ENCODE measurements at places on chromosomes 4 and X.

DNA sequence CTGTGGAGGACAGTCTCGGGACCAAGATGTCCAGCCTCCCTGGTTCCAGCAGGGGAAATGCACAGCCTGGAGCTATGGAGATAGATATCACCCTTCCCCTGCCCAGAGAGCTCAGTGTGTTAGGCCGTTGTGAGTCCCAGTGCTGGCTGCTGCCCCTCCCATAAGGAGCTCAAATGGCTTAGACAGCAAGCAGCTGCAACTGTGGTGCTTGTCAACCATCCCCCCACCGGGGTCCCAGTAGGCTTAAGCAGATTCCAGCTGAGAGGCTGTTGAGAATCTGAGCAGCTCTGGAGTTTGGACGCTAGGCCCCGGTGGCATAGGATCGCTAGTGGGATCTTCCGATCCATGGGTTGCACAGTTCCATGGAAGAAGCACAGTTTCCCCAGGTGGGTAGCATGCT, 181.8 kb upstream of the POF1B start:
- no peak for DNase-seq
- no peak overlapping the region for H3K27ac ChIP-seq
- H3K4me1 ChIP-seq, result no peaks in the 10 kb centered on the region
- H3K4me3 ChIP-seq, result no peak overlapping the region

- H3K27me3 ChIP-seq, result no peaks in the 10 kb centered on the region
- H3K4me1 ChIP-seq, result no peaks in the 10 kb centered on the region
- no peak overlapping the region for H3K27ac ChIP-seq
- H3K36me3 ChIP-seq, result no peaks in the 10 kb centered on the region
- DNase-seq, result no peak
- no peak overlapping the region for H3K4me3 ChIP-seq
These were observed 182.0 kb downstream of the ANKRD50 start for GRCh38 chr4:124530464-124531077.

GRCh38 chr4:81666491-81666890, 194.8 kb upstream of the RASGEF1B start:
- DNase-seq, result no peak
- no peaks in the 10 kb centered on the region for H3K27me3 ChIP-seq
- no peaks in the 10 kb centered on the region for H3K4me1 ChIP-seq
- H3K27ac ChIP-seq, result no peak overlapping the region
- H3K36me3 ChIP-seq, result no peaks in the 10 kb centered on the region

DNA sequence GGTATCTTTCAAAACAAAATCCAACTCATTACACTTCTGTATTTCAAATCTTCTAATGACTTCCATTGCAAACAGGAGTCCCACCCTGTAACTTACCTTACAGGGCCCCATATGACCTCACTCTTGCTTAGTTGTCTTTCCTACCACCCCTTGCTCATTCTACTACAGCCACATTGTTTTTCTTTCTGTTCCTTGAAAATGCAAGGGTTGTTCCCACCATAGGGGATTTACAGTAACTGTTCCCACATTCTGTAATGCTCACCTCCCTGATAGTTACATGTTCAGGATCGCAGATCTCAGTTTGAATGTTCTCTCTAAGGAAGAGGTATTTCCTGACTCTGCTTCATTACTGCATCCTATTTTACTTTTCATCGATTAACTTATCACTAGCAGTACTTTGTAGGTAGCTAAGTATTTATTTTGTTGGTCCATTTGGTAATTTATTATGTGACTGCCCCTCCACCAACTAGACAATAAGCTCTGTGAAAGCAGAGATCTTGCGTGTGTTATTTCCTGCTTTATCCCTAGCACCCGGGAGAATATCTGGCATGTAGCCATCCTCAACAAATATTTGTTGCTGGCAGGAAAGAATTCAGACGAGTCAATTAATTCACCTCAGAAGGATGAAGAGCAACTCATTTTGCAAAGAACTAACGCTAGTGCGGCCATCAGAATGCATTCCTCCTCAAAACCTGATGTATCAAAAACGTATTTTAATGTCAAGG, 21.4 kb downstream of the MAOB start:
- H3K27me3 ChIP-seq, result no peaks in the 10 kb centered on the region
- no peaks in the 10 kb centered on the region for H3K4me1 ChIP-seq
- no peaks in the 10 kb centered on the region for H3K36me3 ChIP-seq
- no peak overlapping the region for H3K4me3 ChIP-seq
- no peak for DNase-seq
- no peak overlapping the region for H3K27ac ChIP-seq

DNA sequence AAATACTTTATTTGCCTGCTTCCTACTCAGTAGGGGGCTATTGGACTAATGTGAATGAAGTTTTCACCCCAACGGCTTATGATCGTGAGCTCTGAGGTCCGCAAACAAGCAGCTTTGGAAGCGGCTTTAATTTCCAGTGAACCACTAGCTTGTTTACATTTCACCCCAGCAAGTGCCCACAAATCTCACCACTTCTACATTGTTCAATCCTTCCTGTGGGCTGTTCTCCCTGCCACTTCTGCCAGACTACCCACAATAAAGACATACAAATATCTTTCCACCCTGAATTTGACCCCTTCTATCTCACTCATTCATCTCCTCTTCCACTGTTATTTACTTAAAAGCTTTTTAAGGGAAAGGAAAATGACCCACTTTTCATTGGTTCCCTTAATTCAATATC, 98.0 kb downstream of the CDS1 start:
- H3K4me1 ChIP-seq, result no peaks in the 10 kb centered on the region
- H3K36me3 ChIP-seq, result no peaks in the 10 kb centered on the region
- H3K4me3 ChIP-seq, result no peak overlapping the region
- no peak for DNase-seq
- H3K27me3 ChIP-seq, result no peaks in the 10 kb centered on the region

DNA sequence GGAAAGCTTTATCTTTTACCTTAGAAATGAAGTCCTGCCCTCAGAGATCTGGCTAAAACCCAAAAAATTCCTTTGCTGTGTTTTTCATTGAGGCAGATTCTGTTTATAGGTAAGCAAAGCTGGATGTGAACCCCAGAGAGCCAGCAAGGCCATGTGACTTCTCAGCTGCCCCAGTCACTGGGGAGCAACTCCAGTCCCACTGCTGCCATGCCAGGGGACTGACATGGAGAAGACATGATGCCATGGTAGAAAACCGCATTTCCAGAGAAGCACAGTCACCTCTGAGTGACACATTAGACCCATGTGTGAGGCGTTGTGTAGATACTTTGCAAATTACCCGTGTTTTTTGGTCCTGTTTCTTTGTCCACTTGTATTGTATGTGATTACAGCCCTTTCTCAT, 45.4 kb downstream of the PTTG2 start:
- H3K4me1 ChIP-seq, result no peaks in the 10 kb centered on the region
- H3K36me3 ChIP-seq, result no peaks in the 10 kb centered on the region

DNA sequence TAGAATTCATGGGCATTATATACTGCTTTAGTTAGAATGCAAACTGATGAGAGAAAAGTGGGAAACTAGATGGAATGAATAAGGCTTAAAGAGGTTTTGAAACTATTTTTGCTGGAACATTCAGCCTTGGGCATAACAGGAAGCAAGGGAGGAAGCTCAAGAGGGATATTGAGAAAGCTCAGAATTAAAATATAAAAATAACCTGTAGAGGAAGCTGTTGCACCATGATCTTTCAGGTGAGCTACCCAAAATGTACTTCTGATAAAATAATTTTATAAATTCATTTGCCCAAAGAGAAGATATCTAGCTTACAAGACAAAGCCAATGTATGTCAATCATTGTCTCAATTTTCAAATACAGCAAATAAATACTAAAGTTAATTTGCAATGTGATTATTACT, 11.3 kb downstream of the GC start:
- H3K27me3 ChIP-seq, result no peaks in the 10 kb centered on the region
- H3K36me3 ChIP-seq, result no peaks in the 10 kb centered on the region
- H3K27ac ChIP-seq, result no peak overlapping the region

GRCh38 chrX:10167573-10167972, 10.8 kb downstream of the CLCN4 start:
- H3K4me1 ChIP-seq, result no peaks in the 10 kb centered on the region
- H3K27ac ChIP-seq, result no peak overlapping the region
- H3K27me3 ChIP-seq, result no peaks in the 10 kb centered on the region
- no peak overlapping the region for H3K4me3 ChIP-seq

- H3K27ac ChIP-seq, result no peak overlapping the region
- H3K4me1 ChIP-seq, result no peaks in the 10 kb centered on the region
- no peak overlapping the region for H3K4me3 ChIP-seq
- no peaks in the 10 kb centered on the region for H3K27me3 ChIP-seq
- H3K36me3 ChIP-seq, result no peaks in the 10 kb centered on the region
These were observed 7.1 kb upstream of the TMEM35A start for GRCh38 chrX:101071582-101071981.

DNA sequence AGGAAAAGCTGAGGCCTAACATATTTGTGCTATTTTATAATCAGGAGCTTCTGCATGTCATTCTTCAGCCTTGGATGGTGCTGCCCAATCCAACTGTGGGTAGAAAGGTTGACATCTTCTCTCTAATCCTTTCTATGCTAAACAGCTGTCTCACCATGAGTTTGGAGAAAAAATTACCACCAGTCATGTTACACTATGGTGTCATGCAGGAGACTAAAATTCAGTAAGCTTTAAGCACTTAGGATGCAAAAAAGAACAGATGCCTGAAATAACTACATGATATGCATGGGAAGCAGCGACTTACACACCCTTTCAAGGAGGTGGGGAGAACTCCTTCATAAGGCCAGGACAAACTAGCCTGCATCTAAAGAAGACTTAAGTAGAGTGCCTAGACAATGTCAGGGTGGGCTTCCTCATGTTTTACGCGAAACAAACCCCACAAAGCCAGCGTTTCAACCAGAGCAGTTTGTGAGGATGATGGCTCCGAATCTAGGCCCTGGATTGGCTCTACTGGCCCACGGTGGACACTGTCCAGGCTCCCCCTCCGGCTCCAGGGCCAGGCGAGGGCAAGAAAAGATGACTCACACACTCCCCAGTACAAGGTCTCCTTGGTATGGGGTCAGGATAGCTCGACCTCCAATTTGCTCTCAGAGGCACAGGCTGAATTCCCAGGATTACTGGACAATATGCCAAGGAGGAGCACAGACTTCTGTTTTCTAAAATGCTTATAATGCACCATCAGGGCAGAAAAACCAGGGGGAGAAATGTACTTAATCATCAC, 45.1 kb downstream of the STX18 start:
- no peaks in the 10 kb centered on the region for H3K27me3 ChIP-seq
- H3K4me1 ChIP-seq, result peaks cover 4% of the 10 kb centered on the region
- no peak overlapping the region for H3K4me3 ChIP-seq
- H3K27ac ChIP-seq, result no peak overlapping the region
- no peaks in the 10 kb centered on the region for H3K36me3 ChIP-seq

DNA sequence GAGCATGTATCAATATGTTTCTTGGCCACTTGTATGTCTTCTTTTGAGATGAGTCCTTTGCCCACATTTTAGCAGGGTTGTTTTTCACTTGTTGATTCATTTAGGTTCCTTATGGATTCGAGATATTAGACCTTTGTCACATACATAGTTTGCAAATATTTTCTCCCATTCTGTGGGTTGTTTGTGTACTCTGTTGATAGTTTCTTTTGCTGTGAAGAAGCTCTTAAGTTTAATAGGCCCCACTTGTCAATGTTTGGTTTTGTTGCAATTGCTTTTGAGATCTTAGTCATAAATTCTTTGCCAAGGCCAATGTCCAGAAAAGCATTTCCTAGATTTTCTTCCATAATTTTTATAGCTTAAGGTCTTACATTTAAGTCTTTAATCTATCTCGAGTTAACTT, 280.7 kb upstream of the GALNT7 start:
- no peak overlapping the region for H3K27ac ChIP-seq
- no peak for DNase-seq
- no peaks in the 10 kb centered on the region for H3K27me3 ChIP-seq
- no peaks in the 10 kb centered on the region for H3K4me1 ChIP-seq

Measured in effector memory CD4-positive, alpha-beta T cell (primary cell).